CD4-positive, alpha-beta T cell (primary cell): ENCODE measurements at places on chromosomes 7 and 10. TPM values are rescaled to one million over a fixed set of nuclear protein-coding genes. Genes with fewer than 3 reads are reported as not detected.

DNA sequence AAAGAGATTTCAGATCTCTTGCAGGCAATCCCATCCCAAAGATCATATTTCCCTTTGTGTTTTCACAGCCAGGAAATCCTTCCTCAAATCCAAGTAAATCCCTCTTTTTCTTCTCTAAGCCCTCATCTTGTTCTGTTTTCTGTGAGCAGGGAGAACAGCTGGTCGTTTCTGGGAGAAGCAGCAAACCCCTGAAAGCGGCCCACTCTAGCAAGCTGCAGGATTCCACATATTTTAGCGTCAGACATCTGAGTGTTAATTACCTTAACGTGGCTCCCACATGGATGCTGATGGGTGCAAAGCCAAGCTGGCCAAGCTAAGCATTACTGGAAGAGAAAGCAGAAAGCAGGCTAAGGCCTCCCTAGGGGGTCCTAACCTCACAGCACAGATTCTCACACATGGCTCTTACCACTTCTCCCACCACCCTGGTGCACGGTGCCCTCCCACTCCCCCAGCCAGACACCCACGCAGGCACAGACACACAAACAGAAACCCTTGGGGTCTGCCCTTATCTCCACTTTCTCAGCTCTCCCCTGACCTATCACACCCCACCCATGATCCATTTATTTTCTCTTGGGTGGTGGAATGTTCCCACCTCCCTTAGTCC lies 551.0 kb upstream of the AUTS2 start:
- DNase-seq = no peak

Gene INSYN2A
- total RNA-seq = not detected

Gene SPDYE8
- not detected for total RNA-seq

Gene PON1
- not detected for total RNA-seq
